ENCODE measurements at places on chromosomes 16 and 17.

- no peak for DNase-seq
Measured at GRCh38 chr17:56141046-56141839, 12.0 kb upstream of the ANKFN1 start.

- DNase-seq, result no peak
Measured at GRCh38 chr16:66247516-66248481, 118.7 kb upstream of the CDH5 start.

DNA sequence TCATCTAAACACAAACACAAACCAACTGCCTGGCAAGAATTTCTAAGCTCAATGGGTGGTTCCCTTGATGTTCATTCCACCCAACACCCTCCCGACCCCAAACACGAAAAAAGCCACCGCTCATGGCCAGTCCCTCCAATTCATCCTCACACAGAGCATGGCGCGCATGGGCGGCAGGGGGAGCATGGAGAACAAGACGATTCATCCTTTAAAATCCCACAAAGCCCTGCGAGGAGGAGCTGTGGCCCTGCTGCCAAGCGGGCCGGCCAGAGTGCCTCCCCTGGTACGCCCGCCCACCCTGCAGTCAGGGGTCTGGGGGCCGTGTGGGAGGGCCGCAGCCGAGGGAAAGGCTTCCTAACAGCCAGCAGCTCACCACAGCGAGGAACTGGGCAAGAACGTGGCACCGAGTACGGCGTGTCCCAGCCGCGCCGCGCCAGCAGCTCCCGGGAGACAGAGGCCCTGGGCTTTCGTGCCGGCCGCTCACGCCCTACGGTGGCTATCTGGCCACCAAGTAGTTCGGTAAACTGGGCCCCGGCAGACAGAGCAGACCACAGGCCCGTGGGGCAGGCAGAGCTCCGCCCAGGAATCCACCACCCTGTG, 60.9 kb downstream of the KLHDC4 start:
- no peak for DNase-seq

DNA sequence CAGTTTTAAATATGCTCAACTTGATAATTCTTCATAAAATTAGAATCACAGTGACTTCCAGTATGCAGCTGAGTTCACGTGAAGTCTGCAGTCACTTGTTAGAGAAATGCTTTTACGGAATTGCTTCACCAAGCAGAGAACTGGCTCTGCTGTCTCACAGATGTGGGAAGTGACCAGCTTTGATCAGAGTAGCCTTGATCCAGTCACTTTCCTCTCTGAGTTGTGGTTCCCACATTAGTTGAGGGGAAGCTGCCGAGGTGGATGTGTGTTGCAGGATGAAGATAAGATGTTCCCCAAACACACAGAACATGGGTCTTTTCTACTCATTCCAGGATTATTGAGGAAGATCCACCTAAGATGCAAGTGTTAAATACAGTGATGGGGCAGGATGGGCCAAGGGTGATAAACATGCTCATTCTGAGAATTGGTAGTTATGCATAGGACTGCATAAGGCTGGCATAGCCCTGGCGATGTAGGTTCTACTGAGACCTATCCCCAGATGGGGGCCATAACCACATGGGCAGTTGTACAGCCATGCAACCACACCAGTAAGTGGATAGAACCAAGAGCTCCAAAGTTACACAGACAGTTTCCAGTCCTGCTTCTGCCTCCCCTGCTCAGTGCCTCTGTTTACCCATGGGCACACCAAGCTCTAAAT, 168.9 kb upstream of the MAF start:
- peak; percentile 12 for DNase-seq

GRCh38 chr17:42409523-42410318, 13.3 kb downstream of the CAVIN1 start:
- DNase-seq, result no peak

DNA sequence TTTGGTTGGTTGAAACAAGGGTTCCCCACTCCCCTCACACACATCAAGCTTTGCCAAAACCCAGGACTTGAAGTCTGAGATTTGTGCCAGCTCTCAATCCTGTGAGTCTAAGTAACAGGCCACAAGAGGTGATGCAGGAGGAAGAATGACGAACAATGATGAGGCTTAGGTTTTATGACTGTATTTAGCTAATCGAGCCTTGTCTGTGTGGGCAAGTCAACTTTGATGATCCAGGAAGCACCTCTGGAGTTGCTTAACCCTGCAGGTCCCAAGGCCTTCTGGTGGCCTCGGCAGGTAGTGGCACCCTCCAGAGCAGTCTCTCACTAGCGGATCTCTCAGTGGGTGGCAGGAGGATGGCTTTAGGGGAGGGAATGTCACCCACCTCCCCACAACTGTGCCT, 28.7 kb downstream of the CDK5RAP3 start:
- no peak for DNase-seq

DNA sequence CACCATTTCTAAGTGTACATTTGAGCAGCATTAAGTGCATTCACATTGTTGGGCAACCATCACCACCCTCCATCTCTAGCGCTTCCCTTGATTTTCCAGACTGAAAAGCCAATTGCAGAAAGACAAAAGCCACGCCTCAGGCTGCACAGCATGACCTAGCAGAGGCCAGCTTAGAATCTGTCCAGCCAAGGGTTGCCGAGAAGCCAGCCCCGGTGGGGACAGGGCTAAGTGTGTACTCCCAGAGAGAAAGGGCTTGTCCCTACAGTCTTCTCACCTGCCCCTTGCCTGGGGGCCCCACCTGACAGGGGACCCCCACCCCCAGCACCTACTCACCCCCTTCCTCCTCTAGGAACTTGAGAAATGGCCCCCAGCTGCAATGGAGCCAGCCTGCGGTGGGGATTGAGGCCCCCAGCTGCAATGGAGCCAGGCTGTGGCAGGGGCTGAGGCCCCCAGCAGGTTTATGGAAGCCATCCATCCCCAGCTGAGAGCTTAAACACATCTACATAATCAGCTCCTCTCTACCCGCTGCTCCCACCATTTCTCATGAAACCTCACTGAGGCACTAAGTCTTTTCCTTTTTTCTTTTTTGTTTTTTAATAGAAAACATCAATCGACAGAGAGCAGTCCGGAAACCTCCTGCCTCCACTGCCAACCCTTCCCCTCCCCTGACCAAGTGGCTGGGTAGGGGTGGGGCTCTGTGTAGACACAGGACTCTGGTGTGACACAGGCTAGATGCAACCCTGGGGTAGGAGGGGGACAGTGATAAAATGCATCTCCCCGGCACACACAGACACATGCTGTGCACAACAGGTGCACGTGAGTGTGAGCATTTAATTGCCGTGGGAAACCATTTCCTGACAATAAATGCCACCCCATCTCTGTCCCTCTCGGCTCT, 77.9 kb downstream of the CCT6B start:
- no peak for DNase-seq

- DNase-seq, result no peak
Measured at GRCh38 chr16:69411064-69411985, 13.1 kb upstream of the CYB5B start.

GRCh38 chr16:89221604-89222003, 4.1 kb downstream of the ZNF778 start:
- no peak for DNase-seq

DNA sequence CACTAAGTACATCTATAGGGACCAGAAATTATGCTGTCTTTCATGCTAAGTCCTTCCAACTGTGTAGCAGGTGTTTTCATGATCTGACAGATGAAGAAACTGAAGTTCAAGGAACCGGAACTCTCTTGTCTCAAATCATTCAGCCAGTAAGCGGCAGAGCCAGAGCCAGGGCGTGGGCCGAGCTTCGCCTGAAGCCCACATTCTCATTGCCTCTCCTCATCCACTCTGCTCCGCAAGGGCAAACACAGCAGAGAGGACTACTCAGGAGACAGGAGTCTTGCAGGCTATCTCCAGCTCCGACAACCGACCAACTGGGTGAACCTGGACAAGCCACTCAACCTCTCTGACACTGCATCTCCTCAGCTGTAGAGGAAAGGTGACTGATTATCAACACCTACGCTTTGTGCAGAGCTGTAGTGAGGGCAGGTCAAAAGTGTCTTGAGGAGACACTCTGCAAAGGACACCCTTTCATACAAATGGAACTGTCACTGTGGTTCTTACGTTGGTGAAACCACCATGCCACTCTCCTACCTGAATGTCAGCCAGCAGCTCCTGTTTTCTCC, 72.9 kb downstream of the CYTH1 start:
- DNase-seq, result no peak

GRCh38 chr17:44137891-44138709, 3.6 kb upstream of the HROB start:
- peak; percentile 61 for DNase-seq

GRCh38 chr17:57273490-57273889, 17.2 kb downstream of the MSI2 start:
- DNase-seq, result no peak

DNA sequence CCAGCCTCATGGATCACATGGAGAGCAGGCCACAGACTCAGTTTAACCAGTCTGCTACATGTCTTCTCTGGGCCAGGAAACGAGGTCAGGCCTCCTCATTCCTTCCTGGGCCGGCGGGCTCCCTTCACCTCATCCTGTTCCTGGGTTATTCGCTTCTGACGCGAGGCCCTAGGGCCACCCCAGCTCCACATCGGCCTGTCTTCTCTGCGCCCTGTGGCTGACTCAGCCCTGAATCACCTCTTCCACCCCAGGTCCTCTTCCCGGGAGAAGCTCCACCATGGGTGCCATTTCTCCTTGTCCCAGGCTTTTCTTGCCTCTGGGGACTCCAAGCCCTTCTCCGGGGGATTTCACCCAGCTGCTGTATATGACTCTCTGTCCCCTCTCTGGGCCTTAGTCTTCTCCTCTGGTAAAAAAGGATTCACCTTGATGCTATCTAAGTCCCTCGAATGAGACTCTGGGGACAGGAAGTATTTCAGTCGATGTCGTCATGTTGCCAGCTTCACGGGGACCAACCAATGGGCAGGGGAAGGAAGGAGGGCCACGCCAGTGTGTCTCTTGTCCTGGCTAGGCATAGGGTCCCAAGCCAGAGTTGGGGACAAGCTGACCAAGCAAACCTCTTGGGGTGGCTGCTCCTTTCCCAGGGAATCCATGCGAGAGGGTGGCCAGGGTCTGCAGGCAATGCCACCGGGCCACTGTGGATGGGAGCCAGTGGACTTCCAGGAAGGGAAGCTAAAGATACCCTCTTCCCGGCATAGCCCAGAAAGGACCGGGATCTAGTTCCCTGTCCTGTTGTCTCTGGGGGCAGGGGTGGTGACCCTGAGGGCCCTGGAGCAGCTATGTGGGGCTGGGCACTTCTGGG, 58.7 kb downstream of the SOCS3 start:
- DNase-seq, result peak; percentile 38

- DNase-seq, result no peak
Measured at GRCh38 chr17:71970312-71970711, 150.5 kb upstream of the SOX9 start.

DNA sequence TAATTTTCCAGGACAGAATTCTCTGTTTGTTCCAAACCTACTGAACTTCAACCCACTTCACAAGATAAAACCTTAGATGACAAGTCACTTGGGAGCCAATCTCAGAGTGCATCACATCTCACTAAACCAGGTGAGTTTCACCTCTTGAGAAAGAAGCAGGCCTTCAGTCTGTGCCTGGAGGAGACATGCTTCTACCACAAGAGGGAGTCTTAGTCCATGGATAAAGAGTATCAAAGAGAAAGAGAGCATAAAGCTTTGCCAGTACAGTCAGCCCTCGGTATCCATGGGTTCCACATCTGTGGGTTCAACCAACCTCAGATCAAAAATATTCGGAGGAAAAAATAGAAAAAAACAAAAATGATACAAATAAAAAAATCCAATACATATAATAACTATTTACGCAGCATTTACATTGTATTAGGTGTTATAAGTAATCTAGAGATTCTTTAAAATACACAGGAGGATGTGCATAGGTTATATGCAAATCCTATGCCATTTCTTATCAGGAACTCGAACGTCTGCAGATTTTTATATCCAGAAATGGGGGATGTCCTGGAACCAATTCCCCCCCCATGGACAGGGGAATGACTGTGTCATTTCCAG, 37.7 kb downstream of the DUSP14 start:
- peak; percentile 80 for DNase-seq

DNA sequence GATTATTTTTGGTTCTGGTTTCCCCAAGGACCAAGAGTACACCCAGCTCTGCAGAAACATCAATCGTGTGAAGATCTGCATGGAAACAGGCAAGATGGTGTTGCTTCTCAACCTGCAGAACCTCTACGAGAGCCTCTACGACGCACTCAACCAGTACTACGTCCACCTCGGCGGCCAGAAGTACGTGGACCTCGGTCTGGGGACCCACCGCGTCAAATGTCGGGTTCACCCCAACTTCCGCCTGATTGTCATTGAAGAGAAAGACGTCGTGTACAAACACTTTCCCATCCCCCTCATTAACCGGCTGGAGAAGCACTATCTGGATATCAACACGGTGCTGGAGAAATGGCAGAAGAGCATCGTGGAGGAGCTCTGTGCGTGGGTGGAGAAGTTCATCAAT, 67.4 kb upstream of the ENDOV start:
- DNase-seq, result no peak

DNA sequence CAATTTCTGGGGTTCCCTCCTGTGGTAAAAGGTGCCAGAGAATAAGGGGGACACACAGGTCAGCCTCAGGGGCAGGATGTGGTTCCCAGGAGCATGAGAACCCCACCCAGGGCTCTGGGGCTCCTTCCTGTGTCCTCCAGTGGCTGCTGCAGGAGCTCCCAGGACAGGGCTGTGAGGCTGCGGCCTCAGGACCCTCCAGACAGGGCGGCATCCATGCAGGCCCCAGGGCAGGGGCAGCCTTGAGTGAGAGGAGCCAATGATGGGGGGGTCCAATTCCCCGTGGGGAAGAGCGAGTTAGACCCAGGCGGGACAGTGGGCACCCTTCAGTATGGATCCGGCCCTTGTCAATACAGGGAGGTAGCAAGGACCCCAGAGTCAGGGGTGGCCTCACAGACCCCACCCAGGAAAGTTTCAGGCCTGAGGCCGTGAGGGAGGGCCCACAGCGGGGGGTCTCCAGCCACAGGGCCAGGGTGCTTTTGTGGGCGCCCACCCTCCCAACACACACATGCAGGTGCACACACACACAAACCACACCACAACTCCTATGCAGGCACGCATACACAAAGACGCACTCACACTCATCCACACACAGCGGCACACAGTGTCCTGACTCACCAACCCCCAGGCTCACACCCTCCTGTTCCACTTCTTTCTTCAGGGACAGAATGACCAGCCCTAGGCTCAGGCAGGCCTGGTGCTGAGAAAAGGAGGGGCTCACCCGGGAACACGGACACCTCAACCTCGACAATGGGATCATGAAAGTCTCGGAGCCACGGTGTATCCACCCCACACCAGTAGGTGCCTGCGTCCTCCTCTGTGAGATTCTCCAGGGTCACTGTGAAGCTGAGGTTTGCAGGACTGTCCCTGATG, 1.8 kb downstream of the CD300C start:
- no peak for DNase-seq
